NCI-H2171 treated with DMSO at 0.1 percent for 48 hours (cell line): ENCODE measurements at places on chromosomes 12 and 14.

GRCh38 chr14:72679536-72680151, 214.3 kb downstream of the DPF3 start:
- peak; percentile 68 for DNase-seq

- DNase-seq = peak; percentile 87
These were observed 830 bp upstream of the SRRM4 start for GRCh38 chr12:118980407-118981014.

- DNase-seq = peak; percentile 46
These were observed 237.9 kb downstream of the IPO8 start for GRCh38 chr12:30457621-30458289.

GRCh38 chr14:94470311-94470710, 5.7 kb downstream of the SERPINA9 start:
- no peak for DNase-seq

- DNase-seq = no peak
These were observed 106.5 kb downstream of the SAMD4A start for GRCh38 chr14:54673193-54674045.

- DNase-seq = peak; percentile 20
These were observed 8.4 kb upstream of the INF2 start for GRCh38 chr14:104680806-104681688.

DNA sequence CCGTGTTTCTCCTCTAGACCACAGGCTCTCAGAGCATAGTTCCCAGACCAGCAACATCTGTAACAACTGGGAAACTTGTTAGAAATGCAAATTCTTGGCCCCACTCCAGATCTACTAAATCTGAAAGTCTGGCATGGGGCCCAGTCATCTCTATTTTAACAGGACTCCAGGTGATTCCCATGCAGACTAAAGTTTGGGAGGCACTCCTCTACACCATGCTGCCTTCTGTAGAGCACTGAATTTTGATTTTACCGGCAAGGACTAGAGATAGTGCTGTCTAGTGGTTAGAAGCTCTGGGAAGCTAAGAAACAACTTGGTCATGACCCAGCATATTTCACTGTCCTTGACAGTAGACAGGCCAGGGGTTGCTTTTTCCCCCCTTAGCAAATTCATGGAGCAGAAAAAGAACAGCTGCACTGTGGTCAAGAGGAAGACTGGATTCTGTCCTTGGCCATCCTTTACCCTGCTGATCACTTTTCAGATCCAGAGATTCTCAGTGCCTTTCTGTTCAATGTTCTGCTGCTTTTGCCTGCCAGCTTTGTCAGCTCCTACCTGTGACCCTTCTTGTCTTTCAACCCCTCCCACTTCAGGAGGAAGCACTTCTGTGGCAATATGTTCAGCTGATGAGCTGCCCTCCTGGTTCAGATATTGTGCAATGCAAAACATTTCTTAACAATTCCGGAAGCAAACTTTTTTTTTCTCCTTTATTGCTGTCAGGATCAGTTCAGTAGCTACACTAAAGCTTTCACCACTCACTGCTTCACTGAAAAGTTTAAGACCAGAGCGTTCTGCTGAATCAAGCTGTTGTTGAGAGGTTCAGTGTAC, 133.8 kb upstream of the NUDT4 start:
- DNase-seq = peak; percentile 54

DNA sequence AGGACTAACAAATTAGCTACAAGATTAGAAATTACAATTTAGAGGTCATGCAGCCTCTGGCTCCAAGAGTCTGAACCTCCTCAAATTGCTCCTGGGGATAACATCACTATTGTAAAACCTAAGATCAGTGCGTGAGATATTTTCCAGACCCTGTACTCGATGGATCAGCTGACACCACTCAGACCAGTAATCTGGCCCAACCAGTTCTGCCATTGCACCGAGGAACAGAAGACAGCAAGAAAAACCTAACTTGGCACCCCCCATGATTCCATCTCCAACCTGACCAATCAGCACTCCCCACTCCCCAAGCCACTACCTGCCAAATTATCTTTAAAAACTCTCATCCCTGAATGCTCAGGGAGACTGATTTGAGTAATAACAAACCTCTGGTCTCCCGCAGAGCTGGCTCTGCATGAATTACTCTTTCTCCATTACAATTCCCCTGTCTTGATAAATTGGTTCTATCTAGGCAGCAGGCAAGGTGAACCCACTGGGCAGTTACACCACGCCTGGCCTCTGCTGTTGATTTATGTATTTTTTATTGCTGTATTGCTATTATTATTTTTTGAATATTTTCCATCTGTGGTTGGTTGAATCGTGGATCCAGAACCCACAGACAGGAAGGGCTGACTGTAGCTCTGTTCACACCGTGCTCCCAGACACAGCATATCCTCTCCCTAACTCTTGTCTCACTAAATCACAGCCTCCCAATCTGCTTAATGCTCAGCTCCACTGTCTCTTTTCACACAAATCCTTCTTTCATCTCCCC, 9.2 kb downstream of the HEBP1 start:
- DNase-seq = no peak
